ENCODE measurements at places on chromosomes 6 and 20. TPM values are rescaled to one million over a fixed set of nuclear protein-coding genes. Genes with fewer than 3 reads are reported as not detected.

GRCh38 chr20:9225879-9226278 is 157.0 kb downstream of the PLCB4 start:
- no peak for DNase-seq

GRCh38 chr6:15421945-15422733 is 176.3 kb downstream of the JARID2 start:
- DNase-seq, result peak; percentile 45

GRCh38 chr6:33630014-33630413 is 8.9 kb downstream of the ITPR3 start:
- DNase-seq, result no peak

DNA sequence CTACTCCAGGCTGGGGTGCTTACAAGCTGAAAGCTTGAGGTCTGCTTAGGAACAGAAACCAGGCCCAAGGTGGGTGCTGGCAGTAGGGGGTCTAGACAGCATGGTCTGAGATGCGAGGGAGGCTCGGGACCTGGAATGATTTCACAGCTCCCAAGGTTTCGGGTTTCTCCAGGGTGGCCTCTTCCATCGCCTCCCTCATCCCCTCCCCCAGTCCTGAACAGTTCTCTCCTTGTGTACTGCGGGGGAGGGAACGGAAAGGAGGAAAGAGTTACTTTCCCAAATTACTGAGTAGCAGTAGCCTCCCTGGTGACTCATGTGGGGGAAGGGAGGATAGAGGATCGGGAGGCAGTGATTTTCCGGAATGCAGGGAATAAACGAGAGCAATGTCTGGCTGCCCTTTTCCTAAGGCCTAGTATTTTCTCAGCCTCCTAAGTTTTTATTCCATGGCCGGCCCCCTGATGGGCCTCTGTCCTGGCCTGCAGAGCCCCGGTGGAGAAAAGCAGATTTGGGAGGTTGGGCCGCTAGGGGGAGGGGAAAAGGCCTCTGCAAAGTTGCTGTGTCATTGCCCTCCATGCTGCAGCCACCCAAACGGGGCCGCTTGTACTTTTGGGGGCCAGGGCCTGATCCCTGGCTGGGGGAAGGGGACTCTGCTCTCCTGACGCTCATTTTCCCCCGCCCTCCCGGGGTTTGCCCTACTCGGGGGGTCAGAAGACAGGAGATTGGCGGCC is 1.5 kb downstream of the BRD2 start:
- no peak for DNase-seq

DNA sequence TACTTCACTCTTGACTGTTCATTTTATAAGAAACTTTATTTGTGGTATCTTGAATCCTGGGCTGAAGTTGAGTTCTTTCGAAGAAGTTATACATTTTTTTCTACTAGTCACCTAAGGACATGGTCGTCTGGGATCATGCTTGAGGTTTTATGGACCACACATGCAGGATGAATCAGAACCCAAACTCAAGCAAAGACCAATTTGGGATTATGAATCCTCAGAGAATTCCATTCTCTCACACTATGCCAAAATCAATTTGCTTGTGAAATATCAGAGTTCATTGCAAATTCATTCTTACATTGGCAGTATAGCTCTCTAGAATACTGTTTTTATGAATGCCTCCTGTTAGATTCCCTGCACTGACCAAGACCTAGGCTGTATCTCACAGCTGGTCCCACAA is 114.3 kb upstream of the HDAC2 start:
- DNase-seq, result no peak

GRCh38 chr20:17653835-17654648 is 28.0 kb downstream of the RRBP1 start:
- DNase-seq, result no peak

- DNase-seq, result no peak
These were observed 30.5 kb downstream of the STXBP5 start for GRCh38 chr6:147234685-147235084.

DNA sequence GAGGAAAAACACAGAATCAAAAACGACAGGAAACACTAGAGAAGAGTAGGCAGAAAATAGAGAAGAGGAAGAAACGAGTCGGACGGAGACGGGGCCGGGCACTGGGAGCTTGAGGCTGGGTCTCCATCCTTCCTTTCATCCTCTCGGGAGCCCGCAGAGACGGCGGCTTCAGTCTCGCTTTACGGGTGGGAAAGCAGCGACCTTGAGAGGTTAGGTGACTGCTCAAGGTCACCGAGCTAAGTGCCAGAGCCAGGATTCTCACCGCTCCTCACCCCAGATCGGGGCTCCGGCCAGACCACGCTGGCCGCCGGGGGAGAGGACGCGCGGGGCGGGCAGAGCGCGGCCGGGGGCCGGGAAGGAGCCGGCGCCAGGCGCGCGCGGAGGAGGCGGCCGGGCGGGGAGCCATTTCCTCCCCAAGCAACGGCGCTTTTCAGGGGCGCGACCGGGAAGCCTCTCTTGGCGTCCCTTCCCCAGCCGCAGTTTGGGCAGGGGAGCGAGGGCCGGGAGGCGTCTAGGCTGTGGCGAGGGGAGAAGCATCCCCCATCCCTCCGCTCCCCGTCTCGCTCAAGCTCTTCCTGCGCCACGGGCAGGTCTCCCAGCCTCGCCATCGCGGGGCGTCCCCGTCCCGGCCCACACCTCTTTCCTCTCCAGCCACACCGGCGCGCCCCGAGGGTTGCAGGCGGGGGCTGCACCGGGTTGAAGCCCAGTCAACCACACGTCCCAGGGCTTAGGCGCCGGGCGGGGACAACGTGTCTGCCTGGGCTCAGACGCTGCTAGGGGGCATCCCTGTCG is 24.1 kb upstream of the MAP3K7 start:
- peak; percentile 54 for DNase-seq

DNA sequence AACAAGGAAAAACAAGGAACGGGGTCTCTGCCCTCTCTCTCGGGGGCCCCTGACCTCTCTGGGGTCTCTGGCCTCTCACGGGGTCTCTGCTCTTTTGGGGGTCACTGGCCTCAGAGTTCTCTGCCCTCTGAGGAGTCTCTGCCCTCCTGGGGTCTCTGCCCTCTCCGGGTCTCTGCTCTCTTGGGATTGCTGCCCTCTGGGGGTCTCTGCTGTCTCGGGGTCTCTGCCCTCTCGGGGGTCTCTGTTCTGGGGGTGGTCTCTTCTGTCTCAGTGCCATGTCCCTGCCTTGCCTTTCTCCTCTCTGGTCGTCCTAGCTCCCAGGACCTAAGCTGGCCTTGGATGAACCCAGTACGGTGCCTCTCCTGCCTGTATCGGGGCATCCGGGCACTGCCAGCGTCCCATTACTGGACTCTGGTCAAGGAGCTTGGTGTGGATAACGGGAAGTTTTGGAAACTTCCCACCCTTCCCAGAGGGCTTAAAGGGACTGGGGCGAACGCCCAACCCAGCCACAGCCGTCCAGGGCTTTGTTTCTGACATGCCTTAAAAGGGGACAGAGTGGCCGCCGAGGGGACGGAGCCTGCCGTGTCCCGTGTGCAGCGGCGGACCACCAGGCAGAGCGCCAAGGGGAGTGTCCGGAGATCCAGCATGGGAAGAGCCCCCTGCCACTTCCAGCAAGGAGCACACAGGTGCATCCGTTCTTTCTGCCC is 24.7 kb upstream of the MRGBP start:
- DNase-seq, result no peak

- DNase-seq, result peak; percentile 70
These were observed 474 bp downstream of the RBM38 start for GRCh38 chr20:57391439-57392301.

DNA sequence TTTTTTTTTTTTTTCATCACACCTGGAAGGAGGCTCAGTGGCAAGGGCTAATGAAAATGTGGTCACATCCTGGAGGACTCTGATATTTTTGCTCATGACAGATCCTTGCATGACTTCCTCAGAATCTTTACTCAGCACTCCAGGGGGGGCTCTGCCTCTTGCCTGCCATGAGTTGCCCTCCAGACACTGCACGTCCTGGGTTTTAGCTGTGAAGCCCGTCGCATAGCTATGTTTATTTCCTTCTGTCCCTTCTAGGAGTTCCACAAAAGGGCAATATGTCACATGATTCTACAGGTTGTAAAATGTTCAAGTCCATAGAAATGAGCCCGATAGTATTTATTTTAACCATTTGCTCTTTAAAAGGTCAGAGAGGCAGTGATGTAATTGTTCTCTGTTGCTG is 18.2 kb downstream of the MAS1 start:
- no peak for DNase-seq

DNA sequence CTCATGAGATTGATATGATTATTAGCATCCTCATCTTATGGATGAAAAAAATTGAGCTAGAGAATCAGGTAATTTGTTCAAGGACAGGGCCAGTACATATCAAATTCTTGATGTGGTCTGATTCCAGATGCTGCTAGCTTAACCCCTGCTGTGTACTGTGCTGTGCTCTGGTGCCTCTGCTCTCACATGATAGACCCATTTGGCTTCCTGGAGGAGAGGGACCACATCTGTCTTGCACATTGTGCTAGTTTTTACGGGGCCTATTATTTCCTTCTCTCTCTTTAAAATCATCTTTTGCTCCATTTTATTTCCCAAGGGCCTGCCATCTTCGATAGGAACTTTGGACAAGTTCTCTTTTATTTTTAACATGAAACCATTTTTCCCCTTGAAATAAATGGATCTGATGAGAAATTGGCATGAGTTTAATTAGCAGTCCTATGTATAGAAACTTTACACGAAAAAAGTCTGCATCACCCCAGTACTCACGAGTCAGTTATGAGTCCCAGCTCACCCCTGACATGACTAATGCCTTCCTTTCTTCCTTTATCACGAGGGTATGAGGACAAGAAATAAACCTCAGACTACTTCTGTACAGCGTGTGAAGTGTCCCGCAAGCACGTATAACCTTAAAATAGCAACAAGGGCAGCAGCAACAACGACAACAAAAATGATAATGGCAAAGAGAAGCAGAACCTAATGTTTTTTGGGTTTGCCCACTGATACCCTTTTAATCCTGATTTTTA is 26.5 kb downstream of the CD109 start:
- DNase-seq, result no peak

- DNase-seq, result no peak
These were observed 571 bp downstream of the CSNK2B start for GRCh38 chr6:31666337-31666965.

DNA sequence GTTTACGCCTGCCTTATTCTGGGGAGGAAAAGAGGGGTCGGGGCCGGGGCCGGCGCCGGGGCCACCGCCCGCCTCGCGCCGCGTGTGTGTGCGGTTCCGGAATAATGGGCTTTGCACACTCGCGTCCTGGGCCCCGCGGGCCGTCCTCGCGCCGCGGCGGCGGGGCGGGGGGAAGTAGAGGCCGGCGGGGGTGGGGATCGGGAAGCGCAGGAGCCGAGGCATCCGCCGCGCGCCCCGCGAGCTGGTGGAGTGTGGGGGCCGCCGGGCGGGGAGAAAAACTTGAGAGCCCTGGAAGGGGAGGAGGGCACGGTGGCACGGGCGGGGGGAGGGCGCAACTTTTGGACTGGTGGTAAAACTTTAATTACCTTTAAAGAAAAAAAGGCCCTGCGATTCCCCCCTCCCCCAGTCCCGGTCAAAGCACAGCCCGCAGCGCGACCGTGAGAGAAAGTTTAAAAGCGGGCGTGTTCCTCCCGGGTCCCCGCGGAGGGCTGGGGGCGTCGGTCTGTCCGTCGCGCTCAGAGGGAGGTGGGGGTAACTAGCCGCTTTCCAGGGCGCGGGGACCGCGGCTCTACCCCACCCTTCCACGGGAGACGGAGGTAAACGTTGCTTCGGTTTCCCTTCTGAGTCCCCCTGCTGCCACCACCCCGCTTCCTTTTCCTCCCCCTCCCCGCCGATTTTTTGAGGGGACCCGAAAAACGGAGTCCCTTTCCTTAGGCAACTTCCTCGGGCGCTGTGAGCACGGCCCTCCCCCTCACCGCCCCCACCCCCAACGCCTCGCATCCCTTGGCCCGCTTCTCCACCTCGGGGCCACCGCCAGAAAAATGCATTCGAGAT is 1.9 kb downstream of the L3MBTL3 start:
- DNase-seq, result peak; percentile 71

DNA sequence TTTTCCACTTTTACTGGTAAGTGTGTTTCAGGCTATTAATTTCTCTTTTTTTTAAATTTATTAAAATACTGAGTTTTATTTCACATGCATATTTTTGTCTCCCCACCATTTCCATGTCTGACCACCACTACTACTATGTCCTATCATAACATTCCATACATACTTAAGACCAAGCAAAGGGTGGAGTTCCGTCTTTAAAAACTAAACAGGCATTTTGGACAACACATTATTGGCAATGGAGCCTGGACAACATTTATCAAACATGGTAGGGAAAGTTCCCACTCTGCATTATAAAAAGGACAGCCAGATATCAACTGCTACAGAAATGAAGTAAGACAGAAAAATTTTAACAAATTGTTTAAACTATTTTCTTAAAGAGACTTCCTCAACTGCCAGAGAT is 91.9 kb downstream of the LMBRD1 start:
- no peak for DNase-seq

DNA sequence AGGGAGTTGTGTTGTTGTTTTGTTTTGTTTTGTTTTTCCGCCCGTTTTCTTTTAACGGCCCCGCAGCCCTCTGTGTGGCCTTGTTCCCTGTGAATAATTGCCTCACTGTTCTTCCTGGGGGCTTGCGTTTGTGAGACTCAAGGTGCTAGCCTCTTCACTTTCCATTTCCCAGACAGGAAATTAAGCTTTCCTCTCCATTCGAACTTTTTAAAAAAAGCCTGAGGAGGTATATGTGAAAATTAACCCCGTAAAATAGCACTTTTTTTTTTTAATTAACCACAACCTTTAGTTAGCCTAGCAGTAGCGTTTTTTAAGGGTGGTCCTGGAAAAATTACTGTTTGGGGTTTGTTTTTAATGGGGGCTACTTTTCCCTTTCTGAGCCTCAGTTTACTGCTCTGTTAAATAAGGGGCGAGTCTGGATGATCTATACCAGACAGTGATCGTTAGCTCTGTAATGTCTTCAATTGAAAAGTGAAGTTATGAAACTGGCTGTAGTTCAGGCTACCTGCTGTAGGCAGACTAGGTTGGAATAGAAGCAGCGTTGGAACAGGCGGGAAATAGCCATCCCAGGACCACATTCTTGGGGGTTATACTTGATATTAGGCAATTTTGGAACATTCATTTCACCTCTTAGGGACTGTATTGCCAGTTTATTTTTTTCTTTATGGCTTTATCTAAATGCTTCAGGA is 1.7 kb downstream of the STX16 start:
- no peak for DNase-seq

- no peak for DNase-seq
These were observed 39.4 kb upstream of the MYLIP start for GRCh38 chr6:16089232-16090062.

- no peak for DNase-seq
These were observed 15.7 kb downstream of the ATG5 start for GRCh38 chr6:106309766-106310373.

Gene UST
- polyA plus RNA-seq, result 7.0 TPM

Gene C20orf96
- polyA plus RNA-seq, result 7.7 TPM

Gene OR2J3
- not detected for polyA plus RNA-seq

Gene BRPF3
- polyA plus RNA-seq, result 17.1 TPM

Gene ASF1A
- 4.0 TPM for polyA plus RNA-seq

Gene PPP1R16B
- polyA plus RNA-seq, result 54.5 TPM

Gene HLA-DMB
- 656 TPM for polyA plus RNA-seq

Gene CGAS
- polyA plus RNA-seq, result 5.1 TPM

Gene GPR6
- not detected for polyA plus RNA-seq

Gene LPA
- polyA plus RNA-seq, result not detected
